NAMALWA (cell line): ENCODE measurements at places on chromosomes 13 and 19.

- no peak for DNase-seq
Measured at GRCh38 chr19:38401148-38401547, 1.7 kb upstream of the FAM98C start.

- no peak for DNase-seq
Measured at GRCh38 chr13:42804244-42804874, 23.0 kb downstream of the FAM216B start.

GRCh38 chr13:77724092-77724491, 26.6 kb downstream of the SLAIN1 start:
- DNase-seq: no peak

GRCh38 chr19:39554701-39555311, 14.8 kb upstream of the EID2 start:
- no peak for DNase-seq

DNA sequence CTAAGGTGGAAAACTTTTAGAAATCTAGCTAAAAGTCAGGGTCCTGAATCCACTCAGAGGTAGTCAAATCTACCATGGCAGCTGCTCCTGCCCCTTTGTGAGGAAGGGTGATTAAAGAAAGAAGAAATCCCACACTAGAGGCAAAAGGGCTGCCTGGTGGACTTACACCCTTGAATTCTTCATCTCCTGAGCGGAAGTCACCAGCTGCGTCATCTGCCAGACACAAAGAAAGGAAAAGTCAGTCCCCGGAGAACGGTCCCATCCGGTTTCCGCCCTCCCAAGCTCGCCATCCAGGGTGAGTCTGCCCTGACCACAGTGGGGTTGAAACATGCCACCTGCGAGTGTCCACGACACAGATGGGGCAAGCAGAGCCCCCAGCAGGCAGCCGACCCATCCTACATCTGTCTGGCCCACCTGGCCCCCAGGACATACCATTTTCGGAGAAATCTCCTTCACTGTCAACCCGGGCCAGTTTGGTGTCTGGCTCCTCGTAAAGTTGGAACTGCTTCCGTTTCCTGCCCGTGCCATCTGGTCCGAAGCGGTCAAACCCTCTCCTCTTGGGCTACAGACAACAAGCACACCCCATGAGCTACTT, 7.7 kb downstream of the AKAP8 start:
- no peak for DNase-seq

- no peak for DNase-seq
Measured at GRCh38 chr19:56273563-56274117, 1.1 kb downstream of the EDDM13 start.

DNA sequence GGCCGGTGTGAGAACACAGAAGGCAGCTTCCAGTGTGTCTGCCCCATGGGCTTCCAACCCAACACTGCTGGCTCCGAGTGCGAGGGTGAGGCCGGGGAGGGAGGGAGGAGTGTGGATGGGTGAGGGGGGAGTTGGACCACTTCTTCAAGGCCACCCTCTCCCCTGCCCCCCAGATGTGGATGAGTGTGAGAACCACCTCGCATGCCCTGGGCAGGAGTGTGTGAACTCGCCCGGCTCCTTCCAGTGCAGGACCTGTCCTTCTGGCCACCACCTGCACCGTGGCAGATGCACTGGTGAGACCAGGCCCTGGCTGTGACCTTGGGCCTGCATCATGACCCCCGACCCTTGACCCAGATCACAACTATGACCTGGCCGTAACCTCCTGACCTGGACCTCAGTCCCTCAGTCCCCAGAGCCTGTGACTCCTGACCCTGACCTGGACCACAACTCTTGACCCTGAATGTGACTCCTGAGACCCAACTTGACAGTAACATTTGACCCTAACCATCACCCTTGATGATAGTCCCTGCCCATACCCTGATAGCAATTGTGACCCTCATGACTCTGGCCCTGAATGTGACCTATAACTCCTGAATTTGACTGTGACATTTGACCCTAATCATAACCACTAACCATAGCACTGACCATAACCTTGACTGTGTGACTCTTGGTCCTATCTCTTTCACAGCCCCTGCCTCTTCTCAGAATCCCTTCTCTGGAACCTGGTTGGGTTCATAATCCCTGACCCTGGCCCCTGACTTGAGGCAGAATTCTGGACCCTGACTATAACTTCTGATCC, 10.9 kb downstream of the LTBP4 start:
- DNase-seq: no peak

DNA sequence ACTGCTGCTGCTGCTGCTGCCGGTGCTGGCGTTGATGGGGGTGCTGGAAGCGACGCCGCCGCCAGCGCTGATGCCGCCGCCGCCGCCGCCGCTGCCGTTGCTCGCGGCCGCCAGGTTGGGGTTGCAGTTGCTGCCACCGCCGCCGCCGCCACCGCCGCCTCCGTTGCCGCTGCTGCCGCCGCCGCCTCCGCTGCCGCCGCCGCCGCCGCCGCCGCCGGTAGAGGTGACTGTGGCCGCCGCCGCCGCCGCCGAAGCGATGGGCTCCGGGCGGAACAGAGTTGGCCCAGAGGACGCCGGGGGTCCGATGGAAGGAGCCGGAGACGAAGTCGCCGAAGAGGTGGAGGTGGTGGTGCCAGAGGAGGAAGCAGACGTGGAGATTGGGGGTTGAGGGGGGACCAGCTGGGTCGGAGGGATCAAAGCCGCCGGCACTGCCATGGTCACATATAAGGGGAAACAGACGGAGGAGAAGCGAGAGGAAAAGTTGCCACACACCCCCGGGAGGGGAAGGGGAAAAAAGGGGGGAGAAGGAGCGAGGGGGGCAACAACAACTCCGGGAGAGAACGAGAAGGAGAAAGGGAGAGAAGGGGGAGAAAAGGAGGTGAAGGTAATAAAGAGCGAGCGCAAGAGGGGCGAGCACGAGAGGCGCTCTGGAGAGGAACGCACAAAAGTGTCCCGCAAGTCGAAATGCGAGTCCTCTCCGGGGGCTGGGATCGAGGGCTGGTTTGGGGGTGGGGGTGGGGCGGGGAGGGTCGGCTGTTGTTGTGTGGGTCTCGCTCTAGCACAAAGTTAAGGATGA, 471 bp downstream of the DACH1 start:
- DNase-seq: no peak

GRCh38 chr19:43538922-43539321, 5.9 kb downstream of the ZNF575 start:
- DNase-seq: no peak

GRCh38 chr13:52399708-52400107, 6.3 kb downstream of the THSD1 start:
- peak; percentile 11 for DNase-seq

GRCh38 chr13:85230691-85231093, 568.5 kb downstream of the SLITRK6 start:
- DNase-seq: no peak

GRCh38 chr13:26456650-26457049, 100.8 kb upstream of the WASF3 start:
- DNase-seq: no peak

DNA sequence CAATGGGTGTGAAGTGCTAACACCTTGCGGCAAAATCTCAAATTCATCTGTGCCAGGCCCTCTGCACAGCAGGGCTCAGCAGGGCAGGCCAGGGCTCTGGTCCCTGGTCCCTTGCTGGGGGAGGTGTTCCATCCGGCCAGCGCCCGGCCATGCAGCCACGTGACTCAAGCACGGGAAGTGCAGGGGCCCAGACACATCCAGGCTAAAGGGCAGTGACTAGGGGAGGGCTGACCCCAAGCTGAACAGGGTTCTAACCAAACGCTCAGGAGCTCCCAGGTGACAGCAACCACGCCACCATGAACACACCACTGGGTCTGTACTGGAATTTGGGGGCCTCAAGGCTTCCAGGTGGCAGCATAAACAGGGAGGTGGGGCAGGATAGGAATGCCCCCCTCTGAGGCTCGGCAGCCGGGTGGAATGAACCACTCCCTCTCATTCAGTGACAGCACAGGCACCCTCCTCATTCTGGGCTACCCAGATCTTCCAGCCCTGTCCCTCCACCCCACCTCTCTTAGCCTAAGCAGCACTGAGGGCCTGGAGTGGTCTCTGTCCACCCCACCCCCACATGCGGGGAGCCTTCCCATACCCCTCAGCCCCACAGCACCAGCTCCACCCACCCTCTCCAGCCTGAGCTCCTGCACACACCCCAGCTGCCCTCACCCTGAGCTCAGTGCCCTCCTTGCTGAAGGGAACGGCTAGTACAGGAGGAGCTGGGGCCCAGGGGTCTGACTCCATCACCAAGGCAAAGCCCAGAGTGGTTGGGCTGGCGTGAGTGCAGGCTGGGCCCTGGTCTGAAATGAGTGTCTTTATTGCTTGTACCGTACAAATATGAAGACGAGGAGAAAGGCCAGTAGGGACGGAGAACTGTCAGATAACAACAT, 5.3 kb upstream of the CCNP start:
- DNase-seq: no peak

- peak; percentile 63 for DNase-seq
Measured at GRCh38 chr19:17075864-17076542, 426 bp downstream of the MYO9B start.

DNA sequence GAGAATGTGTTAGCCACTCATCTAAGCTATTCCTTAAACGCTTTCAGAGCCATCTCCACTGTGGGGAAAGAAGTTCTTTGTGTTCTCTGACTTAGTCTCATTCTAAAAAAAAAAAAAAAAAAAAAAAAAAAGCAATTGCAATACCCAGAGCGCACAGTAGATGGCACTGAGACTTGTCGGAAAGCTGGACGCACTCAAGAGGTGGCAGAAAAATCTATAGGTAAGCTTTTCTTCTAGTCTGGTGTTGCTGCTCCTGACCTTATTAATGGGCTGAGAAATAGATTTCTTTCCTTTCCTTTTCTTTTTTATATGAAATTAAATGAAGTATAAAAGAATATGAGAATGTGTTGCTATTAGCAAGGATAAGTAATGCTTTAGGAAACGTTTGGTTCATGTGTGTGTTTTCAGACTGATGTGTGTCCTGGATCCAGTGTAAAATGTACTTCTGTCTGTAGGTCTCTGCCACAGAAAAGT, 4.7 kb upstream of the GJB2 start:
- peak; percentile 68 for DNase-seq

DNA sequence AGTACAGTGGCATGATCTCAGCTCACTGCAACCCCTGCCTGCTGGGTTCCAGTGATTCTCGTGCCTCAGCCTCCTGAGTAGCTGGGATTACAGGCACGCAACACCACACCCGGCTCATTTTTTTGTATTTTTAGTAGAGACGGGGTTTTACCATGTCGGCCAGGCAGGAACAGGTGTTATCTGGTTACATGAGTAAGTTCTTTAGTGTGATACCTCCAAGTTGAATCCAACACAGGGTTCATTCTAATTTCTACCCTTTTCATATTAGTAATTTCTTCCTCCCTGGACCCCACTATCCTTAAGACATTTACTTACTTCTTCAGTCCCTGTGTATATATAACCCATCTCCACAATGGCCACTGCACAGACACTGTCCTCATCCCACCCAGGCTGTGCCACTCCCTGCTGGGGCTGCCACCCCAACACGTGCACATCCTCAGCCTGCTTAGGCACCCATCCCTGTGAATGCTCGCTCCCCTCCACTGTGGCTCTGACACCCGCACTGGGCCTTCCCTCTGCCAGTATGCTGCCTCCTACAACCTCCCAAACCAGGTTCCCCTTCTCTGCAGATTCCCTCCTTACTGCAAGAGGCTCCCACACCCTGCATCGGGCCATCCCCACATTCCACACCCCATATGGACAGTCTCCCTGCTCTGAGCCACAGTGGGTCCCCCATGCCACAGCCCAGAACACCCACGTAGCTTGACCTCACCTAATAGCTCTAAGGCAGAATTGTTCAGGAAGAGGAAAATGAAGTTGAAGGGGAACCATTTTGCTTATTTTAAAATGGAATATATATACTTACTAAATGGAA, 147.1 kb downstream of the TBC1D4 start:
- DNase-seq: no peak

GRCh38 chr13:19661126-19661525, 27.7 kb downstream of the MPHOSPH8 start:
- no peak for DNase-seq

DNA sequence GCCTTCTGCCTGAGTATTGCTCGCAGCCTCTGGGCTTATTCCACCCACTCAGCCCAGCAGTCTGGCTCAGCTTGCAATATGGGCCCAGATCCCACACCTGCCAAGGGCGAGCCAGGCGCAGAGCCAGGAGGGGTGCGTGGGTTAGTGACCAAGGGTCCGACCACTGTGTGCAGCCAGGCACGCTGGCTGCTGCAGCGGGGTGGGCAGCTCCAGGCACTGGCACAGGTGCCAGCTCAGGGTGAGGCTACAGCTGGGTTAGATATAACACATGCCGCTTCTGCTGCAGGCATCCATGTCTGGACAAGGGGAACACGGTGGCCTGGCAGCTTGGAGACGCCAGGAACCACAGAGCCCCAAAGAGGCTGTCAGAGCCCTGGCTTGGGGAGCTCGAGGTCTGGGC, 12.6 kb upstream of the URAD start:
- no peak for DNase-seq

GRCh38 chr13:62643799-62644524, 1228.3 kb upstream of the PCDH20 start:
- DNase-seq: peak; percentile 88

GRCh38 chr19:28610731-28611130, 602.2 kb downstream of the UQCRFS1 start:
- DNase-seq: no peak

- no peak for DNase-seq
Measured at GRCh38 chr19:13117176-13117771, 734 bp upstream of the TRMT1 start.

DNA sequence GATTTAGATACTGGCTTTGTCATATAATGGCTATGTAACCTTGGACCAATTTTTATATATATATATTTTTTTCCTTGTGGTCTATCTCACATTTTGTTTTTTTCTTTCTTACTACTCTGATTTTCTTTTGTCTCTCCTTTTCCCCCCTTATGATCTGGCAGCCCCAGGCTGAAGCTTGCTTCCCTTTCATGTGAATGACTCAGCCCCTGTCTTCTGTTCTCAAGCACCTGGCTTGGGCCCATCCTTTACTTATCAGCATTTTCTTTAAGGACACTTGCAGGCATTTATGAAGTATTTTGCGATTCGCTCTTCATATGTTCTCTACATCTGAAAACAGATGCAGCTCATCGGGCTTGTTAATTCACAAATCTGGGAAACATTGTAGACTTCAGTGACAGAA, 163.6 kb downstream of the SPRY2 start:
- no peak for DNase-seq
